Tongue (tissue), 3 donors: ENCODE measurements at places on chromosomes 2 and 18.

- DNase-seq = no peak
Measured at GRCh38 chr2:25666218-25666617, 7.2 kb downstream of the DTNB start.

DNA sequence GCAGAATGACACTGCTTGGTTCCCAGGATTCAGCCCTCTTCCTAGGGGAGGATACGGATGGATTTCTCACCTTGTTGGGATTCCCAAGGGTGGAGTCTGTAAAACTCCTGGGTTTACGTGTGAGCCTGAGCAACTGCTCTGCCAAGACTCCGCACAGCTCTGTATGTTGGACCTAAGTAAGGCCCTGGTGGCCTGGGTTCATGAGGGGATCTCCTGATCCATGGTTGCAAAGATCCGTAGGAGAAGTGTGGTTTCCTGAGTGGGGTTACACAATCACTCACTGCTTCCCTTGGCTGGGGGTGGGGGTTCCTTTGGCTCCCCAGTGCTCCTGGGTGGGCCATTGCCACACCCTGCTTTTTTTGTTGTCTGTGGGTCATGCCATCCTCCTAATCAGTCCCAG lies 37.7 kb downstream of the ANKRD12 start:
- DNase-seq = no peak

- peak; percentile 78 for DNase-seq
Measured at GRCh38 chr2:114550895-114551793, 108.7 kb downstream of the DPP10 start.

- no peak for DNase-seq
Measured at GRCh38 chr2:145851730-145852129, 1331.8 kb upstream of the ZEB2 start.

DNA sequence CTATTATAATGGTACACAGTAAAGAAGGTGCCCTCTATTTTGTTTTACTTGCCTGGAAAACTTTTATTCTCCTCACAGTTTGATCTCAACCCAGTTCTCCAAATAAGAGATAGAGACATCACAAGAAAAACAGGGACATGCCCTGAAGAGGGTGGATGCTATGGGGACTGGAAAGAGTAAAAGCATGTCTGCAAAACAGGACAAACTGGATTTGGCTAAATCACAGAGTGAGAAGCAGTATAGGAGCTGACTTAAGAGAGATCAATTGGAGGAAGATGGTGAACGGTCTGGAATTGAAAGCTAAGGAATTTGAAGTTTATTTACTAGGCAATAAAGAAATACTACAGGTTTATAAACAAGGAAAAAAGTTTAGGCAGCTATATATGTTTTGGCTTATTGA lies 33.0 kb downstream of the SP140L start:
- DNase-seq = peak; percentile 3

DNA sequence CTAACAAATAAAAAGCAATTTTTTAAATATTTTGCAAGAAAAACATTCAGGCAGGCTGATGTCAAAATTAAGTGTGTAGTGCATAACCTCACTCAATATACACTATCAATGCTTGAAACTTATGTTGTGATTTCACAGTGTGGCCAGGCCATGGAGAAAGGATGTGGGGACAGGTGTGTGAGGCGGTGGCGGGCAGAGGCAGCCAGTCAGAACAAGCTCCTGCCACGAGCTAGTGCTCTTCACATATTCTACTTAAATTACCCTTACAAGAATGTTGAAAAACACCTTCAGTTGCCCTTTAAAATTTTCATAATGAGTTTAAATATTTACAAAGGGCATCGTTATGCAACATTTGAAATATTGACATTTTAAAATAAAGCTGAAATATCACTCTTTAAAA lies 43.2 kb downstream of the CYB5A start:
- DNase-seq = no peak

DNA sequence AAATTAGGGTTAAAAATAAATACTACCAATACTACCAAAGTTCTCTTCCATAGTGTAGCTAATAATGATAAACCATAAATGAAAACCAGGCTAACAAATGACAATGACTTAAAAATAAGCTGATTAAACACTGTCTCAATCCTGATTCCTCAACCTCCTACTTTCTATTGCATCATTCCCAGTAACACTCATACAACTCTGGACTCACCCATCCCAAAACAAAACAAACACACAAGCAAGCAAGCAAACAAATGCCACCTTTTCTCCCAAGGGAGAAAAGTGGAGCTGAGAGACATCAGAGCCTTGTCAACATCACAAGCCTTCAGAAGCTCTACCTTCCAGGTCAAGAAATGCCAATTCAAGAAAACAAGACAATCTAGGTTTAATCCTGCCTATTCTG lies 620.7 kb downstream of the NYAP2 start:
- DNase-seq = no peak

GRCh38 chr18:21444465-21445212 lies 155.9 kb downstream of the ESCO1 start:
- DNase-seq = peak; percentile 68

DNA sequence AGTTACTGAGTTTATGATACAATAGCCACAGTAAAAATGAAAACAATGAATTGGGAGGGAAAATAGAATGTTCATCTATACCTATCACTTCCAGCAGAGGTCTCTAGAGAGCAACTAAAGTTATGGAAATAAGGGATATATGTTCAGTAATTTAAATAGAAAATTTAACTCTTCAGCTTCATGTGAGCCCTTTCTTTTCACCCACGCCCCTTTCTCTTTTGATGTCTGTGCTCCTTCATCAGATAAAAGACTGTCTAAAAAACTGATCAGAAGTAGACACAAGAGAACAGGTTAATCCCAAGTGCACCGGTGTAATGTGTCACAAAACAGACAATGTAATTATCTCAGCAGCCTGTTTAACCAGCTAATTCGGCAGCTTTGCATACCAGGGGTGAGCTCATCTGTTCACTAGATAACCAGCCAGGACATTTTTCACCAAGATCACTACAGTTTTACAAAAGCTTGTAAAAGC lies 238.5 kb upstream of the ERBB4 start:
- DNase-seq = peak; percentile 64

GRCh38 chr2:127531221-127531648 lies 4.2 kb upstream of the MYO7B start:
- no peak for DNase-seq

- DNase-seq = peak; percentile 47
Measured at GRCh38 chr2:207408086-207408794, 121.5 kb upstream of the CREB1 start.

DNA sequence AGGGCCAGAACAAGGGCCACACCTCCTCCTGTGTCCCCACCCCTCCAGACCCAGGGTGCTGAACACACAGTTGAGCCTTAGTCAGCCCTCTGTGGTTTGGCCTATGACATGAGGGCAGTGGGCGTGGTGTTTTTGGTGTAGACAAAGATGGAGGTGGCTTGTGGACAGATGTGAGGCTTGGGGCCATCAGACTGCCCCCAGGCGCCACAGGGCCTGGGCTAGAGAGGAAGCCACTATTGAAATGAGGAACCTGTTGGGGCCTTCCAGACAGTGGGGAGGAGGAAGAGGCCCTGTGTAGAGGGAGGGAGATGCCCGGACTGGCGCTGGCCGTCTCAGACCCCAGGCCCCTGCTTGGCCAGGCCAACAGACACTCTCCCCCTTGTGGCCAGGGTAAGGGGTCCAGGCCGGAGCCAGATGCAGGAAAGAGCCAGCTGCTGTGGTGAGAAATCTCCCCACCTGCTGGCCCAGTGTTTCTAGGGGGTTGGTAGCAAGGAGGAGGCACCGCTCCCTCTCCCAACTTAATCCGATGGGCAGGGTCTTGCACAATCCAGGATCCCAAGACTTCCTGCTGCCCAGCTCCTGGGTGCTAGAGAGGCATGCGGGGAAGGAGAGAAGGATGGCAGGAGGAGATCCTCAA lies 53.8 kb downstream of the SMAD7 start:
- no peak for DNase-seq

DNA sequence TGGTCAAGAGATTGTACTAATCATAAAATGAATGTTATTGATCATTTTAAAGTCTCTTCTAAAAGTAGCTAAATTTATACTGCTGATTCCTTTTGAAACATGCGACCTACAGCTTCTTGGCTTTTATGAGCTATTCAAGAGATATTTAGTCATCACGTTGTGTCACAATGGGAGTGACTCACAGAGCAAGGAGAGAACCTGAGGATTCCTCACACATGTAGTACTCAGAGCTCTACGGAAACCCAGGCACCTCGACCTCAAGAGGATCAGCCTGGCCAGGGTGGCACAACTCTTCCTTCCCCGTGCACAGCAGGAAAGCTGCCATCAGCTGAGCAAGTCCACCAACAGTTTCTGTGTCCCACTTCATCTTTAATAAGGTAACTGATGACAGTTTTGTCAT lies at the start of gene DHRS9:
TSS of gene DHRS9 (plus strand) at position 223 of the 400 bp plus-strand sequence. CDS start 12,019 bp downstream, outside the sequence.
- no peak for DNase-seq

DNA sequence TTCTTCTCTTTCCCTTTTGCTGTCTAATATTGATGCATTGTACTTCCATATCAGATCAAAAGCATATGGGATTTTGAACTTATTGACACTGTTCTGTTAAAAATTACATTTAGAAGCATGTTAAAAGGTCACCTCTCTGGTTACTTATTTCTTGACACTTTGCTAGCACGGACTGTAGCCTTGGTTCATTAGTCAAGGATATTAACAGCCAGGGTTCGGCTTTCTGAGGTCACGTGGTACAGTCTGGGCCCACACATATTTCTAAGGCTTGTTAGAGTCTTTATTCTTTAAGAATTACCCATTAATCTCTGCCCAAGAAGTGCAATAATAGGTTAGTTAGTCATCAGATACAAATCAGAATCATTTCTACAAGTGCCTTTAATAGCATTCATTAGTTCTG lies 1035.8 kb upstream of the FANCL start:
- no peak for DNase-seq
